ENCODE measurements at places on chromosomes 4 and X.
A peak's percentile ranks its signal among the peaks of the same experiment; 100 is the strongest.

DNA sequence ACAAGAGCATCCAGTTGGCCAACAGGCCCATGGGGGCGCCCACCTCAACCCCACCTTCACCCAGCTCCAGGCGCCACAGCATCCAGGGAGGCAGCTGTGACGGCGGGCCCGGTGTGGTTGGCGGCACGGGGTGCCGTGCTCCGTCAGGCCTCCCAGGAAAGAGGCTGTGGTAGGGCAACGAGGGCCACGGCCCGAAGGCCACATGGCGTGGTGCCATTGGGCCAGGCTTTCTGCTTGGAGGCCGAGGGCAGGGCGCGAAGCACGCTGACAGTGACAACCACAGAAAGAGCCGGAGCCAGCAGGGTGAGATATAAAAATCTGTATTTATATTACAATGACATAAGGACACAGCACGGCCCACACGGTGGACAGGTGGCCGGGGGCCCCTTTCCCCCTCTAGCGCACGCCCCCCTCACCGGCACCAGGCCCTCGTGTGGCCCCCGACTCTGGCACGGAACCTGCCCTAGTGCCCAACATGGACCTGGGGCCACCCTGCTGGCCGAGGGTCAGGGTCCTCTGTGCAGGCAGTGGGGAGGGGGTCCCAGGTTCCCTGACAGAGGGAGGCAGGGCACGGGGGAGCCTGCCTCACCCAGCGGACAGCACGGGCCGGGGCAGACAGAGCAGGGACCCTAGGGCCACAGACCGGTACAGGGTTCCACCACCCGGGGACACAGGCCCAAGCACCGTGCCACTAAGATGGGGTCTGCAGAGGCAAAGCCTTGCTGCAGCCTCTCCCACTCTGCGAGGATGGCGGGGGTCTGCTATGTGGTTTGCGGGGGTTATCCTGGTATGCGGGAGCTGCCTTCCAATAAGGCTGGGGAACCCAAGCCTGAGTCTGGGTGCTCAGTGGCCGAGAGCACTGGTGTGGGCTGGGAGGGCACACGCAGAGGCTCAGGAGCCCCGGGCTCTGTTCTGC lies 5.5 kb upstream of the HAUS3 start:
- DNase-seq: peak; percentile 10

GRCh38 chrX:54807524-54808108 lies at the start of gene MAGED2:
TSS of gene MAGED2 (plus strand) at chrX:54807745. CDS start at chrX:54809332, 1,587 bp downstream.
- DNase-seq: peak; percentile 42

DNA sequence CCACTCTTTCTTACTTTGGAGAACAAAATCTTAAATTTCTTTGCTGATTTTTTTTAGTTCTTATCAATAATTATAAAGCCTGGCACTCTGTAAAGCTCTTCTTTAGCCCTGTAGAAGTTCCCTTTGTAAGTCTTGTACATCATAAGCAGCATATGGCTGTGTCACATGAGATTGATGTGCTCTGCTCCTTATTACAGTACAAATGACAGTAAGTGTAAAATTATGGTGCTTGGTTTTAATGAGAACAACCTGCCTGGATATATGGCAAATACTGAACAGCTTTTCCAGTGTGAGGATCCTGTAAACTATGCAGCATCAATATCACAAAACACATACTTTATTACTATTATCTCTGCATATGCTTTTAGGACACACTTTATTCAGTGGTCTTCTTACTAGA lies 145.9 kb upstream of the GNPDA2 start:
- DNase-seq: no peak

DNA sequence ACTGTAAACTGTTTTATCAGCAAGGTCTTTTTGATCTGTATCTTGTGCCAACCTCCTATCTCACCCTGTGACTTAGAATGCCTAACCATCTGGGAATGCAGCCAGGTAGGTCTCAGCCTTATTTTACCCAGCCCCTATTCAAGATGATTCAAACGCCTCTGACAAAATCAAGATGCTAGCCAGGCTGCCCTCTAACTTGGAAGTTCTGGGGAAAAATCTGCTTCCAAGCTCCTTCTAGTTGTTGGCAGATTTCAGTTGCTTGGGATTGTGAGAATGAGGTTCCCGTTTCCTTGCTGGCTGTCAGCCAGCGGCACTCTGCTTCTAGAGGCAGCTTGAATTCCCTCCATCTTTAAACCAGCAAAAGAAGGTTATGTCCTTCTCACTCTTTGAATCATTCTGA lies 34.7 kb downstream of the LUZP4 start:
- DNase-seq: no peak

- no peak for DNase-seq
Measured at GRCh38 chrX:74090049-74090448, 213.9 kb upstream of the ZCCHC13 start.

DNA sequence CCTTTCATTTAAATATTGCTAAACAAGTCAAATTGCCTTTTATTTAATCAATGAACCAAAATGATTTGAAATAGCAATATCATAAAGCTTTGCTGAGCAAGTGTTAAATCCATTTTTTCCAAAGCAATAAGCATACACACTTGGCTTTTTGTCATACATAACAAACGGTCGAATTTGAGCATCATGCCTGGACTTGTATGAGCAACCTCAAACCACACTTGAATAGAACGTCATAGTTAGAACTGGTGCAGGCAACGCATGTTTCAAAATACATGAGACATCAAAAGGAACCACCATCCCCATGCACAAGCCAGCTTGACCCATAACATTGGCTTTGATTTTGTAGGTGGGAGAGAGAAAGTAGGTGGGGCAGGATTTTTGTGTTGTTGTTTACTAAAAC lies 812.3 kb upstream of the FRG1 start:
- no peak for DNase-seq

GRCh38 chr4:139553751-139554641 lies 2.0 kb downstream of the SETD7 start:
- no peak for DNase-seq

GRCh38 chrX:120791013-120791643 lies 84.5 kb downstream of the CT47B1 start:
- DNase-seq: no peak

- no peak for DNase-seq
Measured at GRCh38 chr4:177033632-177034031, 240.9 kb upstream of the VEGFC start.

GRCh38 chr4:150999086-150999485 lies 16.0 kb downstream of the LRBA start:
- DNase-seq: no peak

GRCh38 chr4:40546506-40546905 lies 83.2 kb downstream of the RBM47 start:
- DNase-seq: no peak

- no peak for DNase-seq
Measured at GRCh38 chrX:32644476-32645245, 566.7 kb downstream of the DMD start.

GRCh38 chr4:68466185-68466584 lies 18.9 kb downstream of the TMPRSS11E start:
- no peak for DNase-seq

DNA sequence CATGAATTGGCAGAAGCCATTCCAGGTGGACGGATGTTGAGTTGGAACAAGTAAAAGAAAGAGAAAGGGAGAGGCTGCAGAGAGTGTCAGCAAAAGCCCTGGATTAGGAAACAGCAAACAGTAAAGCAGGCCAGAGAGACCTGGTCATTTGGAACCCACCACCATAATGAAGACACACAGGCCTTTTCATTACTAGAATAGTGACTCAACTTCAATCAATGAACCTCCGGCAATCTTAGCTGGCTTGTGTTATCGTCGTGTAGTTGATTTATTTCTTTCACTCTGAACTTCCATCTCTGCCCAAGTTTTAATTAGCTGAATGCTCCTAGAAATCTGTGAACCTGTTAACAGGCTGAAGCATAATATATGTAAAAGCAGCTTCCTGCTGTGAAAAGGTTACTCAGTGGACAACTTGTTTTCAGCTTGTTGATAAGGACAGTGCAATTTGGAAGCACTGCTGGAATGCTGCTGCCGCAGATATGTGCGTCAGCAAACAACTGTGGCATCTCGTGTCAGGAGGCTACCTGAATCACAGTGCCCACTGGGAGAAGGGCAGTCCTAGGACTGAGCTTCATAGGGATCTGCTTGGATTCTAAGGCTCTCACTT lies 68.8 kb downstream of the SPANXN4 start:
- no peak for DNase-seq

DNA sequence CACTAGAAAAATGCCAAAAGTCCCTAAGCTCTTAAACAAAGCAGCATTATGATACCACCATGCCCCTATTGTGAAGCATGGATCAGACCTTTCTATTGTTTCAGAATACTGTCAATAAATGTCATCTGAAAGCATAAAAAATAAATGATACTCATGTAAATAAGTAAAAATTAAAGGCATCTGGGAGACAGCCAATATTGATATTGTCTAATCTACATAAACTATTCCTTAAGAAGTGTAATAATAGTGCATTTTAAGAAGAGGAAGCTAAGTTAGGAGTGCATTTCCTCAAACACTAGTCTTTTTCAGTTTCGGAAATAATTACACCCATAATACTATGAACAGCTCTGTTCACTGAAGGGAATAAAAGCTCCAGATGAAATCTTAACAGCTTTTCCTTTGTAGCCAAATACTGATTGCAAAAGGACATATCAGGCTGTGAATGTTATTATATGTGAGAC lies 181.6 kb downstream of the SPOCK3 start:
- no peak for DNase-seq

- DNase-seq: no peak
Measured at GRCh38 chrX:107119283-107119682, 661 bp upstream of the RBM41 start.

DNA sequence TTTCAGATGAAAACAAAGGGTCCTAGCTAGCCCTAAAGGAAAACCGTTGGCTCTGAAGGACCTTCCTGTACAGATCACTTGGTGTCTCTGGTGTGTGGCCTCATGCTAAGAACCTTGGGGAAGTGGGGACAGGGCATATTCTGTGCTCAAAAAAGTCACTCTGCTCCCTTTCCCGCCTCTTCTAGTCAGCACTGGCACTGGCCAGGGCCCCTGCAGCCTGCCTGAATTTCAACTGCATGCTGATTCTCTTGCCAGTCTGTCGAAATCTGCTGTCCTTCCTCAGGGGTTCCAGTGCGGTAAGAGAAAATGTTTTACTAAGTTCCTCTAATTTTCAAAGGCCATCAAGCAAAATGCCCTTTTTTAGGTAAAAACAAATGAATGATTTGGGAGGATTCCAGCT lies 3.4 kb downstream of the CYBB start:
- no peak for DNase-seq

DNA sequence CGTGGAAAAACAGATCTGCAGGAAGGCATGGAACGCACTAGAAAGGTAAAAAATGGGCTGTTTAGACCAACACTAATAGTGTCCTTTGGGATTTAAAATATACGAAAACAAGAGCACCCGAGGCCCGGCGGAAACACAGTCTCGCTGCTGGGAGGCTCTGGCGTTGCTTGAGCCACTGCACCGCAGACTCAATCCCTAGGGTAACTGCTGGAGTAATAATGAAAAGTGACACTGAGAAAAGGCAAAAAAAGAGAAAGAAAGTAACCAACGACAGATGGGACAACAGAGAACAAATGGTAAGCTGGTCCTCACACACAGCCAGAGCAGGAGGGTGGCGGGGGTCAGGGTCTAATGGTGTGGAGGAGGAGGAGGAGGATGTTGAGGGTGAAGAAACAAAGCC lies 15.4 kb downstream of the IRAK1 start:
- DNase-seq: no peak

DNA sequence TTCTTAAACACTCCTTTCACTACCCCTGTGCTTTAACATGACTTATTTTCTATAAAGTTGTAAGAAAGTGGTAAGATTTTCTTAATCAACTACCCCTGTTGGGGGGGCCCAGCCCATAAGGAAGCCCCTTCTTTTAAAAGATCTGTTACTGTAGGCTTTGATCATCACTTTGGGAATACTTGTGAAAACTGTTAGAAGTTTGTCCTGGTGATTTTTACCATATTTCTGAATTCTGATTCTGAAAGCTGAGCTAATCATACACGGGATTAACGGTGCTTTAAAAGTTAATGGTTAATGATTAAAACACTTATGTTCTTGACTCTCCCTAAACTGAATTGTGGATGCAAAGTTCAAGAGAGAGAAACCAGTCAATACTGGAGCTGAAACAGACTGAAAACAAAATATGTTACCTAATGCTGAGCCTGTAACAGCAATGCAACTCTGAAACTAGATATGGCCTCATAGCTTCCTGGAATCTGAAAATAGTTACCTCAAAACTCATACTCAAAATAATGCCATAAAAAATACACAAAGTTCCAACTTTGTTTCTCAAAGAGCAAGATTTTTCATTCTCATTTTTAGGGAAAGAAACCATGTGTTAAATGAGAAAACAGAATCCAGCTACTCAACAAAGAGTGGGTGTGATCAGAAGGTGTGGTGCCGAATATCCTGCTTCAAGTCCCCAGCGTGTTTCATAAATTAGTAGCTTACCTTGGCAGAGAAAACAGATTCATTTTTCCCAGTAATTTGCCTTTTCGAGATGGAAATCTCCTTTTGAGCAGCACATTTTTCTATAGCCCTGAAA lies 31.6 kb downstream of the ADH7 start:
- DNase-seq: no peak

DNA sequence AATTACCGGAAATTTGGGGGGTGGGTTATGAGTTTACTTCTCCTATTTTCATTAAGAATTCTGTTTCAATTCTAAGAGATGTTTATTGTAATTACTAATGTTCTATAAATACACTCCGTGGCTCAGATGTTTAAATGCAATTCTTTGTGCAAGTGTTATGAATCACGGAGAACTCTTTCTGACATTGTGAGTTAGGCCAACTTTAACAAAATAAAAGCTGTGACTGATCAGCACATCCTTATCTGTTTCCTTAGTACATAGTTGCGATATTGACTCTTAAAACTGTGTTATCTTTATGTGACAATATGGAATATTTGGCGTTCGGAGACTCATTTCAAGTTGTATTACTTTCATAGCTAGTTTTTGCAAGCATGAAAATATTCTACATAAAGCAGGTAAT lies 902 bp downstream of the KLHL4 start:
- no peak for DNase-seq

GRCh38 chr4:152464030-152464823 lies 71.7 kb downstream of the FBXW7 start:
- no peak for DNase-seq

GRCh38 chrX:136447308-136447707 lies 40.4 kb upstream of the BRS3 start:
- DNase-seq: no peak

DNA sequence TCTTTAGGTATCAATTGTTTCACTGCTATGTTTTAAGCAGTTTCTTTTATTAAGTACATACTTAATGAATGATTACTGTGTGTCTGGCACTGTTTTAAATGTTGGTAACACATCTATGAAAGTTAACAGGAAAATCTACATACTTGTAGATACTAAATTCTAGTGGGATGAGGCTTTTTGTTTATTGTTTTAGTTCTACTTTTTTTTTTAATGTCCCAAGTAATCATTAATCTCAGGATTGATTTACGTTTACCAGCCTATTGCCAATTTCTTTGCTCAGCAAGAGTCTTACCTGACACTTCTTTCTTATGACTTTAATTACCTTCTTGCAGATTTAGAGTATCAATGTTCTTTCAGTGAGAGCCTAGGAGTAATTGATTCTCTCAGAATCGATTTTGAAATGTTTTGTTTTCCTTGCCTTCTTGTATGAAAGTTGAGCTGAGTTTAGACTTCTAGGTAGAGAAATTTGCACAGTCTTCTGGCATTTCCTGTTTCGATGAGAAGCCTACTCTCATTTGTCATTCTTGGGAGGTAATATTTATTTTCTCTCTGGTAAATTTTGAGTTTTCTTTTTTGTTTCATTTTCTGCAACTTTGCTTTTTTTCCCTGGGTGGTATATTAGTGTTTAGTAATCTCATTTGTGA lies 235.2 kb upstream of the ANKRD50 start:
- DNase-seq: no peak
